ENCODE measurements at places on chromosomes 6 and 20. TPM values are rescaled to one million over a fixed set of nuclear protein-coding genes. Genes with fewer than 3 reads are reported as not detected.

Gene SRMS
- total RNA-seq, result not detected

Gene KIFC1
- total RNA-seq, result 0.24 TPM

Gene CCN5
- total RNA-seq, result 29.3 TPM

Gene CRYBG1
- 1.7 TPM for total RNA-seq

Gene IL20RA
- total RNA-seq, result 0.32 TPM

Gene ERGIC3
- 91.2 TPM for total RNA-seq

Gene VSX1
- 0.54 TPM for total RNA-seq

Gene DLK2
- 2.9 TPM for total RNA-seq

Gene BCAS1
- not detected for total RNA-seq

Gene FAM120B
- total RNA-seq, result 27.4 TPM

GRCh38 chr6:147707524-147707923 lies 199.0 kb downstream of the SAMD5 start:
- DNase-seq, result no peak

GRCh38 chr6:181049-181654 lies 111.1 kb upstream of the DUSP22 start:
- no peak for DNase-seq

DNA sequence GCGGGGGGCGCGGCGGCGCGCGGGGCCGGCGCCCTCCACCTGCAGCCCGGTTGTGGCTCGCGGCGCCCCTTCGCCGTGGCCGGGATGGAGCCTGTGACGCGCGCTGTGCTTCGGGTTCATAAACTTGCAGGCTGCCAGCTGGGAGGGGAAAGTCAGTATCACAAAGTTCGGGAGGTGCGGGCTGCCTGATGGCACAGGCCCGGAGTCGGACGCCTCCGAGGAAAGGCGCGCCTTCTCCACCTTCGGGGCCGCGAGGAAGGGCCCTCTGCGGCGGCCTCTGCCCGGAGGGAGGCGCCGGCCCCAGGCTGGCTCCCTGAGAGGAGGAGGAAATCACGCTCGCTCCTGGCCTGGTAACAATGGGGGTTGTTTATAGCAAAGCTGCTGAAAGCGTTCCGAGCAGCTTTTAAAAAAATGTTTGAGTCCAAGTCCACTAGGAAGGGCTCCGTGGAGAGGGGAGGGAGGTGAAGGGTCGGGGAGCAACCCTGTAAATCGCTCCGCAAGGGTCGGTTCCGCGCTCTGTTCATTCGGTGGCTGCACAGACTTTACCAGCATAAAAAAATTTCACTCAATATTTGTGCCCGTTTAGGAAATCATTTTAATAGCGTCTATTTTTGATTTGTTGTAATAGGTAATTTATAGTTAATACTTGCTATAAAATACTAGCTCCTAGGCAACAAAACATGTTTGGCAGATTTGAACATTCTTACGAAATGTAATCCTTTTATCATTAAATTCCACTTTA lies 1.0 kb downstream of the AFDN start:
- peak; percentile 76 for DNase-seq

- no peak for DNase-seq
Measured at GRCh38 chr6:16674801-16675392, 86.4 kb downstream of the ATXN1 start.

DNA sequence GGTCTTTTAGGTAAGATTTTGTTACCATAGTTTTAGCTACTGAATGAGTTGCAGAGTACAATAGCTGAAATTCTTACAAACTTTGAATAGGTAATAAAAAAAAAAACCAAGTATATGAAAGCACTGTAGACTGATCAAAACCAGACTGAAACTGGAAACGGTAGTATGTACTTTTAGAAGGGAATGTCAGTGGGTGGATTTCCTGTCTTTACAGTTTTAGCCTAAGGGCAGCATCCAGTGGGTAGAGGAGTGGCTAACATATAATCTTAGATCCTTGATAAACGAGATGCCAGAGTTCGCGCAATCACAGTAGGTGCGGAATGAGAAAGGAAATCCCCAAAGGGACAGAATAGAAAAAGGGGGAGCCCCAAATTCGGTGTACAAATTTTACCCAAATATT lies 385.9 kb upstream of the RUNX2 start:
- no peak for DNase-seq

DNA sequence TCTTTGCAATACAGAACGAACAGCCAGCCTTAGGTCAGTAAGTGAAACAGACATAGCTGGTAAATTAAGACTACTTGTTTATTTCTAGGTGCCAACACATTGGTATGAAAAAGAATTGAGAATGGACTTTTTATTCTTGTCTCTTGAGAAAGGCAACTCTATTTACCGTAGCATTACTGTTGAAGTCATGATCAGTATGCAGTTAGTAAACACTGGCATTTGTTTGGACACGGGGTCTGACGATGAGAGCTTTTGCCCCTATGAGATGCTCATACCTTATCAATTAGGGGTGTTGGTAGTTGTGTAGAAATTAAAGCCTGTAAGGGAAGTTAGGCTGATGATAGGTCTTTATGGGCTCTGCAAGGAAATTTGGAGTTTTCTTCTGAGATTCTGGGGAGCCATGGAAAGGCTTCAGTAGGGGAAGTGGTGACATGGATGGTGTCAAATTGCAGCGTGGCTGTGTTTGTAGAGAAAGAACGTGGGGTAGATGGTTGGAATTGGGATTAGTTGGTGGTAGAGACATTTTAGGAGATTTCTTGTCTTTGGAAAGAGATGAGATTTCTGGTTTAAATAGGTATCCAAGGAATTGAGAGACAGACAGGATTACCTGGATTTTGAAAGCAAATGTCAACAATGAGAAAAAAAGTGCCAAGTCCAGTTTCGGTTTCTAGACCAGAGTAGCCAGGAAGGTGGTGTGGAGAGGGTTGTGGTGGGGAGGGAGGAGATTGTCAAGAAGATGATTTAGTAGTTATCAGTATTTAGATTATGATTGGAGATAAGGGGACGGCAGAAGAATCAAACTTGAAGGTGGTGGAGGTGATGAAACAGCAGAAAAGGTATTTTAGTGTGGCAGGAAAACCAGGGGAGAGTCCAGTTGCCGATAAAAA lies 116.6 kb downstream of the JARID2 start:
- no peak for DNase-seq

DNA sequence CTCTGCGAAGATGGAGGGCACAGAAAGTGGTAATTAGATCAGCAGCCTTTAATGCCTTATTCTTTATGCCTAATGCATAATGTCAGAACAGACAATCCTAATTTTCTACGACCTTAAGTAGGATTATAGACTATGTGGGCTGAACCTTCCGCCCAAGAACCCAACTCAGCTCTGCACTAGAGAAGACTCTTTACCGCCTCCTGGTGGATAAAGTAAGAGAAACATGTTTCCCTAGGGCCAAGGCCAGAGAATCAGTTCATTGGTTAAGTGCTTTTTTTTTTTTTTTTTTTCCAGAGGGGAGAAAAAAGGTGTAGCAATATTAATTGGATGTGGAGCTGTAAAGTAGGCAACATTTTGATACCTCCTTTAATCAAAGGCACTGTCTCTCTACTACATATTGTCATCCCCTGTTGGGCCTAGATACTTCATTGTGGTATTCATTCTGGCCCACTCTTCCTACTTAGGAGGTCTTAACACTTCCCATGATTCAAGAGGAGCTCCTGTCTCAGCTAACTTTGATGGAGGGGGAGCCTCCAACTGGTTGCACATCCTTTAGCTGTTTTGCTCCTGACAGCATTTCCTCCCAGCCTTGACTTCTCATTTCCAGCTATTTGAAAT lies 124.9 kb upstream of the NRN1 start:
- no peak for DNase-seq

- DNase-seq, result no peak
Measured at GRCh38 chr6:136654086-136654485, 103.9 kb upstream of the MAP7 start.

- DNase-seq, result no peak
Measured at GRCh38 chr6:98295515-98296175, 538.7 kb upstream of the POU3F2 start.

DNA sequence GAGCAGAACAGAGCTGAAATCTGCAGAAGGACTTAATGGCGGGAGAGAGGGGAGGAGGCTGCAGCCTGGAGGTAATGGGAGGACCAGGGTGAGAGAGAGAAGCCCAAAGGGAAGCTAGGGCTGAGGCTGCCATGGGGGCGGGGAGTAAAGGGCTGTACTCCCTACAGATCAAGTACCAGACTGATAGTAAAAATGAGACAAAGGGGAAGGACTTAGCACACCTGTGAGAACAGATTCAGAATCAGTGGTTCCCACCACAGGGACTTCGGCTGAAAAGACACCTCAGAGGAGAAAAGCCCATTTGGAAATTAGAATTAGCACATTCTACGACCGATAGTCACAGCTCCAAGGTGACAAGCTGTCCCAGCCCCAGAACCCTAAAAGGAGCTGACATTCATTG lies 6.4 kb upstream of the TBXT start:
- DNase-seq, result no peak

- DNase-seq, result peak; percentile 35
Measured at GRCh38 chr20:23335521-23335920, 15.1 kb upstream of the NXT1 start.

GRCh38 chr6:104170401-104170800 lies 689.3 kb downstream of the HACE1 start:
- no peak for DNase-seq

- no peak for DNase-seq
Measured at GRCh38 chr6:69784595-69785377, 12.0 kb downstream of the LMBRD1 start.

- DNase-seq, result no peak
Measured at GRCh38 chr6:51855310-51856082, 231.9 kb downstream of the PKHD1 start.

DNA sequence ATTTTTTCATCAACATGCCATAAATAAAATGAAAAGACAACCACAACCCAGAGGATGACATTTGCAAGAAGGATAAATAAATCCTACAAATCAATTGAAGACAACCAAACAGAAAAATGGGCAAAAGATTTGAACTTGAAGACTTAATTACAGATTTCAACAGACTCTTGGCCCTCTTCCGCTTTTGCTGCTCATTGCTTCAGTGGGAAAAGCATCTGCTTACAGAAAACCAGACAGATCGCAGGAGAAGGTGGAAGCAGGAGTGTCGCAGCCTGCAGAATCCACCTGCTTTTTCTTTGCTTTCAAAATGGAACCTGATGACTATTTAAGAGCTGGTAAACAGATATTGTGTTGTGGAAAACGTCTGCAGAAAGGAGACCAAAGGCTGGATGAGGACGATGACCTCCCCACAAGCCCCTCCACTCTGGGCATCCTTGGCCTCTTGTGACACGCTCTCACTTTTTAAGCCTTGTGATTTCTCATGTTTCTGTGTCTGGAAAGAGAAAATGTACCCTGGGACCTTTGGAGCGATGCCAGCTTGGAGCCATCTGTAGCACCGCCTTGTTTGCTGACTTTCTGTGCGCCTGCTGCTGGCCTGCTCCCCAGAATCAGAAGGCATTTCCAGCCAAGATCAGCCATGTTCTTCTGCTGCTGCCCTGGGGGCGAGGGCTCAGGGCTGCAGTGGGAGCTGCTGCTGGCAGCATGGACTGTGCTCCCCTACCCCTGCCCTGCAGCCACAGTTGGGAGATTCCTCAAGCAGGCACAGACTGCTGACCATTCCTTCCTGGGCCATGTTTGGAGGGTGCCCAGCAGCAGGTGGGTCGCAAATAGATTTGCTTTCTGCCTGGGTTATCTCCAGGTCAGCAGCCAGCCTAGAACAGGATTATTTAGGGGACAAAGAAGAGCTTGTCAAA lies 3.6 kb upstream of the CSTL1 start:
- DNase-seq, result no peak

DNA sequence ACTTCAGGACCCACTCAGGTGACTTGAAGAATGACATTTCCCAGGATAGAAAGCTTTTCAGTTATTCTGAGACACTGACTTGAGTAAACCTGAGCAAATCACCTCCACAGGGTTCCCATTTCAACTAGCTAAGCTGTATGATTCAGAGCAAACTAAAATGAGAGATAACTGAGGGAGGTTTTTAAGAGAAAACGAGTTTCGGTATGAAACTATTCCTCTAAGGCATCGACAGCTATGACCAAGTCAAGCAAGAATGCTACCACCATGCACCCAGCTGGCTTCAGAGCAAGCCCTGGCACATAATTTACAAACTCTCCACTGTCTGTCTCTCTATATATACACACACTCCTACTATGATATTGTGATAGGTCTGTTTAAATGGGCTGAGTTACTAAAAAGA lies 75.4 kb downstream of the PERP start:
- DNase-seq, result no peak

- no peak for DNase-seq
Measured at GRCh38 chr20:59676851-59677182, 72.5 kb downstream of the PHACTR3 start.

DNA sequence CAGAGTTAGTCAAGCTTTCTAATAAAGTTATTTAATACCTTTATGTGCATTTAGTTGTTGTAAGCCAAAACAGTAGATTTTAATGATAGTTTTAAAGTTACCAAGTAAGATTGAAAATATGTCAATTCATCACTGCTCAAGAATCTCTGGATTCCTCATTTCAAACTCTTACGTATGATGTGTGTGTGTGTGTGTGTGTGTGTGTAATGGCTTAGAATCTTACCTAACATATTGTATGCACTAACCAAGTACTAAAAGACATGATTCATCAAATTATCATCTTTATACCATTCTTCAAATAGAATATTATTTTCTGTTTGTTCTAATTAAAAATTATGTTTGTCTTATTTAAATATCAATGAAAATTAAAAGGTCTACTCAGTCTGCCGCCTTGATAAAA lies 41.5 kb upstream of the ZNF337 start:
- no peak for DNase-seq

- no peak for DNase-seq
Measured at GRCh38 chr6:158067436-158068015, 85.9 kb downstream of the SYNJ2 start.

- no peak for DNase-seq
Measured at GRCh38 chr6:150692604-150693003, 92.9 kb downstream of the PLEKHG1 start.

GRCh38 chr6:13831615-13832014 lies 17.3 kb upstream of the MCUR1 start:
- DNase-seq, result no peak

GRCh38 chr6:148470156-148470555 lies 127.5 kb downstream of the SASH1 start:
- DNase-seq, result no peak

GRCh38 chr6:27871924-27872638 lies 40.1 kb downstream of the OR2B2 start:
- DNase-seq, result peak; percentile 84

- no peak for DNase-seq
Measured at GRCh38 chr20:20198011-20198410, 145.7 kb downstream of the CFAP61 start.
